ENCODE measurements at places on chromosomes 16 and 17.

DNA sequence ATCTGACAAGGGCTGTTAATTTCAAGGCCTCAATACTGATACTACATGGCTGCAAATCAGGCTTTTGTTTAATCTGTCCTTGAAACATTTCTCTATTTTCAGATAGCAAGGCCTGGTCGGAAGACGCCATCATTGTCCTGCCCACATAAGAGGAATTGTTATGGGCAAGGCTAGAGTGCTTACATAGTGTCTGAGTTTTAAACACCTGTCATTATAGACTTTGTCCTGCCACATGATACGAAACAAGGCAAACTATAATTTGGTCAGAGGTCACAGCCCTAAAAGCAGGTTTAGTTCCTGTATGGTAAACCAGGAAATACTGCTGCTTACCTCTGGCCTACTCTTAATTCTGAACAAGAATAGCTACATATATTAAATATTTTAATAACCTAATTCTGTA, 104.4 kb downstream of the SSH2 start:
- H3K4me3 ChIP-seq: no peak overlapping the region
- H3K36me3 ChIP-seq: no peaks in the 10 kb centered on the region
- no peaks in the 10 kb centered on the region for H3K27me3 ChIP-seq
- no peak for DNase-seq
- no peaks in the 10 kb centered on the region for H3K4me1 ChIP-seq

DNA sequence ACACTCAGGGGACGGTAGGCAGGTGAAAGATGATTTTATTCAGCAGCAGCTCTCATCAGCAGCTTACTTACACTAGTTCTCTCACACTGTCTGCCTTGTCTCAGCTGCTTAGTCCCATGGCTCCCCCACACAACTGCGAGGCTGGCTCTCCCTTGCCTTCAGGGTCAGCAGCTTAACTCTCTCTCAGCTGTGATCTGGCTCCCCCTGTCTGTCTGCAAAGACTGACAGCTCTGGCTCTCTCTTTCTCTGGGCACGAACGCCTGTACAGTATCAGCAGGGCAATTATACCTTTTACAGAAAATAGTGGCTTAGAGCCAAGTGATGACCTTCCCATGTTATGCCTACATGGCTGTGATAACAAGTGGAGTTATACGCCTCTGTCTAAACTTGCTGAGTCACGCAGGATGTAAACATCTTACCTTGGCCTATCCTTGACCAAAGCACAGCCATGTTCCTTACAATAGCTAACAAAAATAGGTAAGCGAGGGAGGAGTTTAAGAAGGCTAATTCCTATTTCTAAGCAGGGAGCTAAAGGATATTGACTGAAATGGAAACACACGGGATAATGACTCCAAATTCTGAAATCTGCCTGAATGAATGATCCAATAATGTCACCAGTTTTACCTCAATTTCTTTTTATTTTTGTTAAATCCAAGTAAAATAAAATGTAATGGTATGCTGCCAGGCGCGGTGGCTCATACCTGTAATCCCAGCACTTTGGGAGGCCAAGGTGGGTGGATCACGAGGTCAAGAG, 1.1 kb upstream of the NDUFAB1 start:
- H3K36me3 ChIP-seq: no peaks in the 10 kb centered on the region
- peaks cover 16% of the 10 kb centered on the region for H3K4me1 ChIP-seq
- no peak overlapping the region for H3K27ac ChIP-seq
- H3K27me3 ChIP-seq: no peaks in the 10 kb centered on the region

GRCh38 chr16:63613701-63614100, 1508.2 kb downstream of the CDH11 start:
- H3K4me3 ChIP-seq: no peak overlapping the region
- peaks cover 3% of the 10 kb centered on the region for H3K4me1 ChIP-seq
- no peak for DNase-seq
- H3K27ac ChIP-seq: no peak overlapping the region
- H3K27me3 ChIP-seq: no peaks in the 10 kb centered on the region

DNA sequence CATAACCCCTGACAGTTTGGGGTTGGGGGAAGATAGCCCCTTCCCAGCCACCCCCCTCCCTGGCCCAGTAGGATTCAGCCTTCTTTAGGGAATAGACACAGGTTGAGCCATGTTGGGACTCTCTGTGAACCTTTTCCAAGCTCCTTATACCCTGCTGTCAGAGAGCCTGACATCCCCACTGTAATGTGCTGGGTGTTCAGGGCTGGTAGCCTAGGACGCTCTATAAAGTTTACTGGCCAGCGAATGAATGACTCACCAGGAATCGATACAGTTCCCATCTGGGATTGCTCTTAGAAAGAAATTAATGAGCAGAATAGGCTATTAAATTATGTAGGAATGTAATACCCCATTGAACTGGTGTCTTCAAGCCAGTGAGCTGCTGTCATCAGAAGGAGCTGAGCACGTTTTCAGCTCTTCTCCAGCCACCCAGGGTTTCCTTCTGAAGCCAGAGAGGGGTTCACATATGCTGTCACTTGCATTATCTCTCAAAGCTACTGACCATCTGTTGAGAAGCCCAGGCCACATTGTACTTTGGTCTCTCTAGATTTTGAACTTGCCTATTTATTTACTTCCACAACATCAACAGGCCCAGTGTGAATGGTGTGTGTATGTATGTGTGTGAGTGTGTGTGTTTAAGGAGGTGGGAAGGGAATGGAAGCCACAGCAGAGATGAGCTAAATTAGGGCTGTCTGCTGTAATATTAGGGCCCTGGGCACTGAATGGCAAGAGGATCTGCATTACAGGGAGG, 64.9 kb downstream of the SPACA3 start:
- DNase-seq: no peak
- H3K27me3 ChIP-seq: no peaks in the 10 kb centered on the region
- H3K4me3 ChIP-seq: no peak overlapping the region
- no peaks in the 10 kb centered on the region for H3K36me3 ChIP-seq
- no peaks in the 10 kb centered on the region for H3K4me1 ChIP-seq

- H3K36me3 ChIP-seq: no peaks in the 10 kb centered on the region
- peak within 1 kb of the TSS; percentile 70 for H3K27ac ChIP-seq
- peaks cover 10% of the 10 kb centered on the region for H3K27me3 ChIP-seq
- peak; percentile 81 for DNase-seq
These were observed at the start of gene LLGL2 for GRCh38 chr17:75524970-75525805. Gene LLGL2 (plus strand): TSS chr17:75525697. CDS start chr17:75543427, 17,730 bp downstream.

DNA sequence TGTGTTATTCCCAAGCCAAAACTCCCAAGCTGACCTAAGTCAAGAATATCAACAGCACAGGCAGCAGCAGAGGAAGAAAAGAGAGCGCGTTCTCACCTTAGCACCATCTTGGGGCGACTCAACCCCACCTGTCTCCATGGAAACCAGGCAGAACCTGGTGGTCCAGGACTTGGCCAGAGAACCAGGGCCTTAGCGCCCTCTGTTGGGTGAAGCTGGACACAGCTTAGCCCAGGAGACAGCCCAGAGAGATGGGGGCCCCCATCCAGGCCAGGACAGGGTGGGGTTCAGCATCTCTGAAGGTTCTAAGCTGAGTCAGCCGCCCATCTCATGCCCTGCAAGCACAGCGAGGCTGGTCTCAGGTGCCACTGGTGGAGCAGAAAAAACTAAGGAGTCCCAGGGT, 60.1 kb upstream of the TMEM132E start:
- H3K4me1 ChIP-seq: no peaks in the 10 kb centered on the region
- H3K27me3 ChIP-seq: no peaks in the 10 kb centered on the region
- H3K27ac ChIP-seq: no peak overlapping the region
- H3K4me3 ChIP-seq: no peak overlapping the region

GRCh38 chr17:3528880-3529511, 28.6 kb downstream of the TRPV3 start:
- peak; percentile 40 for DNase-seq
- no peaks in the 10 kb centered on the region for H3K4me1 ChIP-seq

- no peak overlapping the region for H3K27ac ChIP-seq
- no peak overlapping the region for H3K4me3 ChIP-seq
- no peaks in the 10 kb centered on the region for H3K36me3 ChIP-seq
- no peaks in the 10 kb centered on the region for H3K4me1 ChIP-seq
- no peaks in the 10 kb centered on the region for H3K27me3 ChIP-seq
- no peak for DNase-seq
These were observed 30.2 kb downstream of the LLGL2 start for GRCh38 chr17:75555679-75556153.

GRCh38 chr17:49616086-49616485, 40.4 kb downstream of the NXPH3 start:
- no peaks in the 10 kb centered on the region for H3K27me3 ChIP-seq
- peaks cover 19% of the 10 kb centered on the region for H3K36me3 ChIP-seq
- no peak for DNase-seq
- peak overlapping the region; percentile 75 for H3K27ac ChIP-seq
- H3K4me3 ChIP-seq: no peak overlapping the region

- H3K36me3 ChIP-seq: no peaks in the 10 kb centered on the region
- H3K4me3 ChIP-seq: no peak overlapping the region
- no peaks in the 10 kb centered on the region for H3K4me1 ChIP-seq
- no peak for DNase-seq
These were observed 75.0 kb upstream of the CPHXL start for GRCh38 chr16:75801307-75801706.

- no peak overlapping the region for H3K27ac ChIP-seq
- H3K36me3 ChIP-seq: peaks cover 10% of the 10 kb centered on the region
- H3K4me3 ChIP-seq: no peak overlapping the region
- DNase-seq: no peak
These were observed 27.2 kb upstream of the DUSP14 start for GRCh38 chr17:37462492-37462891.

DNA sequence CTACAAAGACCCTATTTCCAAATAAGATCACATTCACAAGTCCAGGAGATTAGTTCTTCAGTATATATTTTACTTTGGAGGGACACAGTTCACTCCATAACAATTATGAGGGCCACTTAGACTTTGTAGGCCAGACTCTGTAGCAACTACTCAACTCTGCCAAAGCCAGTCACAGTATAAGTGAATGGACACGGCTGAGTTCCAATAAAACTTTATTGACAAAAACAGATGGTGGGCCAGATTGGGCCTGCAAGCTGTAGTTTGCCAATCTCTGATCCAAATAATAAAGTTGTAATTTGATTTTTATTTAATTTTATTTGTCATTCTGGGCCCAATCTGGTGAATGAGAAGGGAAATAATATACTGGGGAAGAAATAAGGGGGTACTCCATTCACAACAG, 101.1 kb downstream of the ZNF18 start:
- no peaks in the 10 kb centered on the region for H3K4me1 ChIP-seq
- DNase-seq: no peak
- no peaks in the 10 kb centered on the region for H3K27me3 ChIP-seq
- no peak overlapping the region for H3K4me3 ChIP-seq
- no peaks in the 10 kb centered on the region for H3K36me3 ChIP-seq

DNA sequence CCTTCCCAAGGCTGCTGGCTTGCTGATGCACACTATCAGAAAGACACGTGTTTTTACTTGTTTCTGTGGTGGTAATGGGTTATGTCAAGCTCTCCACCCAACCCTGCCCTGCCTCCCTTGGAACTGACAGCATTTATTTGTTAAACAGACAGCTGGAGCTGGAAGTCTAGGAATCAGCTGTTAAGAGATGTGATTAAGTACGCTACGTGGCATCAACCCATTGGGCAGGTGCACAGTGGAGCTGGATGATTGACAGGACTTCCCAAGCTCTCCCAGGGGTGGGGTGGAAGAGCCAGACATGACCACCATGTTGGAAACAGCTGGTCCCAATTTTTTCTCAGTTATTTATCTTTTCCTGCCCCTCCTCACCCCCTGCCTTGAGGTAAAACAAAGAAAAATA, 49.4 kb downstream of the ADAMTS18 start:
- H3K27me3 ChIP-seq: no peaks in the 10 kb centered on the region
- no peaks in the 10 kb centered on the region for H3K36me3 ChIP-seq

- H3K27ac ChIP-seq: no peak overlapping the region
- no peaks in the 10 kb centered on the region for H3K36me3 ChIP-seq
- no peak overlapping the region for H3K4me3 ChIP-seq
- DNase-seq: peak; percentile 87
- H3K27me3 ChIP-seq: no peaks in the 10 kb centered on the region
- no peaks in the 10 kb centered on the region for H3K4me1 ChIP-seq
These were observed 39.4 kb upstream of the RAI1 start for GRCh38 chr17:17641621-17642409.

DNA sequence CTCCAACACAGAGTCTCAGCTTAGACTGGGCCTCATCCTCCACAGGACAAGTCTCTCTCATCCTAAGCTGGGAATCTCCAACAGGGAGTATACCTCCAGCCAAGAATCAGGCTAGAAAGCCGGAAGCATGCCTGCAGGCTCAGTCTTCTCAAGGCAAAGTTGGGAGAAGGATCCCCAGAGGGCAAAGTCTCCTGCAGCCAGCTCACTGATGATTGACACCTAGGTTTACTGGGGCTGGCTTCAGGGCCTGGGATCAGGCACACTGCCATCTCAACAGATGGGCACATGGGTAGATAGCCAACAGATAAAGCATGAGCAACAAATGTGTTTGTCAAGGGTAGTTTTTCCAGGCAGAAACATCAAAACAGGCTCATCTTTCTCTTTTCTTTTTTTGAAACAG, 56.1 kb upstream of the TOX3 start:
- no peak overlapping the region for H3K27ac ChIP-seq
- H3K4me1 ChIP-seq: no peaks in the 10 kb centered on the region
- no peak for DNase-seq
- H3K27me3 ChIP-seq: no peaks in the 10 kb centered on the region
- H3K36me3 ChIP-seq: no peaks in the 10 kb centered on the region
- no peak overlapping the region for H3K4me3 ChIP-seq

DNA sequence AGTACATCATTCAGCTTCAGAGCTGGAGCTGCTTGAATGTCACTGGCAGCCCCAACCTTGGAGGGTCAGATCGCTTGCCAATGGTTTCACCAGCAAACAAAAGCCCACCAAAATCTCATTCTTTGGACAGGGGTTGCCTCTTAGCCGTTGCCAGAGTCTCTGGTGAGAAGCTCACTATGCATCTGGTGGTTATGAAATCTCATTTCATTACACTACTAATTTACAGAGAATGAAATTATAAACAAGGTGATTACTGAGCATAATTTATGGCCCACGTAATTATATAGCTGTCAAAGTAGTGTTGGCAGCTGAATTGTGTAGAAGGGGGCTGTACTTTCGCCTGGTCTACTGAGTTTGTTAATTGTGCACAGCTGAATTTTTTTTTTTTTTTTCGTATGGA, 688.9 kb upstream of the KIF2B start:
- no peaks in the 10 kb centered on the region for H3K36me3 ChIP-seq
- no peaks in the 10 kb centered on the region for H3K4me1 ChIP-seq
- no peak overlapping the region for H3K27ac ChIP-seq
- DNase-seq: no peak

GRCh38 chr16:68486502-68487202, 38.3 kb upstream of the SMPD3 start:
- H3K36me3 ChIP-seq: no peaks in the 10 kb centered on the region
- H3K4me3 ChIP-seq: no peak overlapping the region
- peaks cover 4% of the 10 kb centered on the region for H3K27me3 ChIP-seq
- no peak for DNase-seq
- no peaks in the 10 kb centered on the region for H3K4me1 ChIP-seq

- no peaks in the 10 kb centered on the region for H3K36me3 ChIP-seq
- H3K4me3 ChIP-seq: no peak overlapping the region
- no peaks in the 10 kb centered on the region for H3K4me1 ChIP-seq
- DNase-seq: no peak
These were observed 245.9 kb upstream of the HSBP1 start for GRCh38 chr16:83561876-83562275.

DNA sequence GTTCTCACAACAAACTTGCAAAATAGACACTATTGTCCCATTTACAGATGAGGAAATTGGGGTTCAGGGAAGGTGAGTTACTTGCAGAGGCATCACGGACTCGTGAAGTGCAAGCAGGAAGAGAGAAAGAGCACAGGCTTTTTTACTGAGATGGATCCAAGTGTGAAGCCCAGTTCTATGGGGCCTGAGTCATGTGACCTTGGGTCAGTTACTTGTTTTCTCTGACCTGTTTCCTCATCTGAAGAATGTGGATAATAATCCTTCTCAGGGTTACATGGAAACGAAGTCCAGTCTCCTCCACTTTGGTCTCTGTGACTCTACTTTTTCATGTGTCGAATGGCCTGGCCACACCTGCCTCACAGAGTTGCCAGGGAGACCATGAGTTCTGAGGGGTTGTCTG, 134.4 kb downstream of the SPACA3 start:
- no peaks in the 10 kb centered on the region for H3K4me1 ChIP-seq
- no peak for DNase-seq
- H3K27me3 ChIP-seq: no peaks in the 10 kb centered on the region

All from sigmoid colon (tissue), 7 donors.